ENCODE measurements at places on chromosomes 1 and 21. TPM values are rescaled to one million over a fixed set of nuclear protein-coding genes. Genes with fewer than 3 reads are reported as not detected.

The OR2L13 gene
- not detected for total RNA-seq

The BTBD8 gene
- total RNA-seq = 3.9 TPM

The FCER1G gene
- 0.59 TPM for total RNA-seq

The GJA4 gene
- 0.09 TPM for total RNA-seq

The LUZP1 gene
- total RNA-seq = 34.1 TPM

The KCNJ15 gene
- total RNA-seq = 1.8 TPM

The DCDC2B gene
- not detected for total RNA-seq
